HAP-1 (cell line): ENCODE measurements at places on chromosomes 13 and 19.

DNA sequence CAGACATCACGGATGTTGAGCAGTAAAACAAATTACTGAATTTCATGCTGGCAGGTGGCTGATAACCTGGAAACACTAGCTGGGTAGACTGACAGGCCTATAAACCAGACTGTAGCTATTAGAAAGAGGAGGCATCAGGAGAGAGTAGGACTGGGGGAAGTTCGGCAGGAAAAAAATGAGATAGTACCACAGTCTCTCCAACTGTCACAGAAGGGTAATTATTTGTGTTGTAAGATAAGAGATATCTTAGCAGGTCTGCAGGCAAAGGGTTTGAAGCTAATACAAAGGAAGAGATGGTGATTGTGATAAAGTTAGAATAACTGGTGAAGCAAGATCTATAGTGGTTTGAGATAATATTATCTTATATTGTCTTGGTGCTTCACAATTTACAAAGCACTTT, 41.7 kb downstream of the MIPEP start:
- DNase-seq: no peak

DNA sequence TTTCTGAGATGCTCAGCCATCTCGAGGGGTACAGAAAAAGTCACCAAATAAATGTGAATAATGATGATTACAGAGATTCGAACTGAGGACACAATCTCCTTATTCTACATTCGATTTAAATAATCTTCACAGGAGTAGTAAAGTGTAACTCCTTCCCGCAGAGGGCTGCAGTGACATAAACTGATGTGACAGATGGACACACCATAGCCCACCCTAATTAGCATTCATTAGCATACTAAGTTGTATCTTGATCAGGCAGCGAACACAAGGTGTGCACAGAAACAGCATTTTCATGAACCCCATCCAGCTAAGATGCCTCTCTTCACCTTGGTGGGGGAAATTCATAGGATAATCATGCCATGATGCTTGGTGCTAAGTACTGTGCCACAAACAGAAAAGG, 83.0 kb downstream of the TNFSF11 start:
- no peak for DNase-seq

GRCh38 chr19:5032101-5032967, 63.4 kb downstream of the KDM4B start:
- DNase-seq: no peak

GRCh38 chr13:33869005-33869404, 51.1 kb downstream of the RFC3 start:
- no peak for DNase-seq

DNA sequence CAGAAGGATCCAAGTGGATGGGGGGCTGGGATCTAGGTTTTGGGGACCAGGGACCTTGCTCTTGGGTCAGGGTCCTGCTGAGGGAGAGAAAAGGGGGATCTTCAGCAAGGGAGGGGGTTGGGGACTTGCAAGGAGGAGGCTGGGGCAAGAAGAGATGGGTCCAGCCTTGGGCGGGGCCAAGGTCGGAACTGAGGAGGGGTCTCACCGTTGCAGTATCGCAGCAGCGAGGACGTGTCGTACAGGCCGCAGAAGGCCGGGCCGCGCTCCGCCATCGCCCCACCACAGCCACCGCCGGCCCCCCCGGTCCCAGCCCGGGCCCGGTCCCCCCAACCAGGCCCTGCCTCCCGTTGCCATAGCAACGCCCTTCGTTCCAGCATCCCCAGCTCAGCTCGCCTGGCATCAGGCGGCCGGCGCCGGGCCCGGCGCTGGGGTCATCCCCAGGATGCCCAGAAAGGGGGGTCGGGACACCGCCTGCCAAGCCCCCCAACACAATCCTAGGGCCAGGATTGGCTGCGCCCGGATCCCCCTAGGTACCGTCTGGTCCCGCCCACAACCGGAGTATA, 6.0 kb upstream of the EML2 start:
- DNase-seq: no peak

- DNase-seq: peak; percentile 20
These were observed 1.0 kb downstream of the SMIM24 start for GRCh38 chr19:3479177-3479833.

- no peak for DNase-seq
These were observed 110.3 kb upstream of the VSTM2B start for GRCh38 chr19:29415507-29415906.

GRCh38 chr13:41312176-41312500, 1.1 kb downstream of the NAA16 start:
- DNase-seq: peak; percentile 64

GRCh38 chr13:112434032-112434431, 57.9 kb downstream of the SPACA7 start:
- DNase-seq: no peak

DNA sequence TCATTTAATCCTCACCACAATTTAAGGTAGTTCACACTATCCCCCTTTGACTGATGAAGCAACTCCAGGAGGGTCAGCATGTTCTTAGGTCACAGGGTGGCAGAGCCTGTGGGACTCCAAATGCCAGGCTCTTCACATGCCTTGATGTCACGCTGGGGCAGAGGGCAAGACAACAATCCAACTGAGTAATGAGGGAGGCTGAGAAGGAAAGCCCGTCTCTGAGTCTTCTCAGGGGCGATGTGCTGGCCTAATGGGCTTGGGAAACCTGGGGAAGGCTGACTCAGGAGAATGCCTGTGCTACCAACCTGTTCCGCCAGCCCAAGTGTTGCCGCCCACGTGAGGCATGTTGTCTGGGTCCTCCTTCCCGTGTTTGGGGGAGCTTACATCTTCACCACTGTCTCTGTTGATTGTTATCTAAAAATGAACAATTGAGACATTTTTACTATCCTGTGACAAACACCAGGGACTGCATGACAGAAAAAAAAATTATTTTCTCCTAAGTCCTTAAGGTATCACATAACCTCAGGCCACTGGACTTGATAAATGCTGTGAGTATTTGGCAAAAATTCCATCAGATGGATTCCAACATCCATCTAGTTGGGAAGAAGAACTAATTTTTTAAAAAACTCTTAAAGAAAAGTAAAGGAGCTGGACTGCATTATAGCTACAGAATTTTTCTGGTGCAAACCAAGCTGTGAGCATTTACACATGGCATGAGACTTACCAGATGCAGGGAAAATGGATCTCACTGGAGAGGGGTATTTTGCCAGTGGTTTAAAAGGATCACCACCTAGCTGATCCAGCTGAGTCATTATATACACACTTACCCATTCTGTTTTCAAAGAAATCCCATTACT, 157.5 kb downstream of the RGCC start:
- no peak for DNase-seq

GRCh38 chr13:36880961-36881360, 39.1 kb downstream of the SMAD9 start:
- DNase-seq: no peak

GRCh38 chr19:44723952-44724319, 24.6 kb upstream of the BCL3 start:
- DNase-seq: peak; percentile 61

DNA sequence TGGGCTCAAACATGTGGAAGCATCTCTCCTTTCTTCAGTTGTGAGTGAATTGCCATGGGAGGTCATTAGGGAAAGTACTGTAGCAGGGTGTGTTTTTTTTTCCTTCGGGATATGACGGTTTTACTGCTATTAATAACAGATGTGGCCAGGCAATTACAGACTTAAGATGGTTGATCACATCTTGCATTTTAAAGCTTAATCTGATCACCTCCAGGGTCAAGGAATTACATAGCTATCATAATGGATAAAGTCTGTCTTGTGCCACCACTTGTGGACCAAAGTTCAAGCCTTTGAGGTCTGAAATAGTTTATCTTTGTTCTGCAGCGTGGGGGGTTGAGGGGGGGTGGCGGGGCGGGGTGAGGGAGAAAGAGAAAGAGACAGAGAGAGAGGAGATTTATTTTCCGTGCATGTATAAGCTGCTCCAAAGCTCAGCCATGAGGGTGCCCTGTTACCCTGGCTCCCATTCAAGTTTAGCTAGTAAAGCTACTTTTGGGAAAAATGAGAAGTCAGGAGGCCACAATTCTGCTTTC, 5.5 kb upstream of the SERP2 start:
- peak; percentile 44 for DNase-seq

- DNase-seq: no peak
These were observed 233.1 kb downstream of the LACC1 start for GRCh38 chr13:44112700-44113329.

- no peak for DNase-seq
These were observed 67.6 kb upstream of the ZNF536 start for GRCh38 chr19:30304540-30304939.

DNA sequence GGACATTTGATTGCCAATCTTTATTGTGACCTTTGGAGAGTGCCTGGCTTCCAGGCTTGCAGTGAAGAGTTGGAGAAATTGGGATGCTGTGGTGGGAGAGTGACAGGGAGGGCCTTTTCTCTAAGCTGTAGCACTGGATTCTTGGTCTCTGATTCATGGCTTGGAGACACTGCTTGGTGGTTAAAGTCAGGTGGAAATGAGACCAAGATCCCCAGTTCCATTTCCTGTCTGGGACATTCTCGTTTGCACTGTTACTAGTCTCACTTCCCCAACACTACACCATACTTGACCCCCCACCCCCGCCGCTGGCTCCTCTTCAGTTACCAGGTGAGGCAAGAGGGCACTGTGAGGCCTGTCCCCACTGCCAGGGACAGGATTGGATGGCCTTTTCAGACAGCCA, 2.9 kb downstream of the SUPT5H start:
- DNase-seq: no peak

GRCh38 chr19:52901842-52902241, 4.4 kb upstream of the ZNF320 start:
- no peak for DNase-seq

GRCh38 chr13:84466461-84466860, 584.2 kb upstream of the SLITRK1 start:
- DNase-seq: no peak

GRCh38 chr13:113528101-113528812, 37.7 kb upstream of the DCUN1D2 start:
- no peak for DNase-seq

DNA sequence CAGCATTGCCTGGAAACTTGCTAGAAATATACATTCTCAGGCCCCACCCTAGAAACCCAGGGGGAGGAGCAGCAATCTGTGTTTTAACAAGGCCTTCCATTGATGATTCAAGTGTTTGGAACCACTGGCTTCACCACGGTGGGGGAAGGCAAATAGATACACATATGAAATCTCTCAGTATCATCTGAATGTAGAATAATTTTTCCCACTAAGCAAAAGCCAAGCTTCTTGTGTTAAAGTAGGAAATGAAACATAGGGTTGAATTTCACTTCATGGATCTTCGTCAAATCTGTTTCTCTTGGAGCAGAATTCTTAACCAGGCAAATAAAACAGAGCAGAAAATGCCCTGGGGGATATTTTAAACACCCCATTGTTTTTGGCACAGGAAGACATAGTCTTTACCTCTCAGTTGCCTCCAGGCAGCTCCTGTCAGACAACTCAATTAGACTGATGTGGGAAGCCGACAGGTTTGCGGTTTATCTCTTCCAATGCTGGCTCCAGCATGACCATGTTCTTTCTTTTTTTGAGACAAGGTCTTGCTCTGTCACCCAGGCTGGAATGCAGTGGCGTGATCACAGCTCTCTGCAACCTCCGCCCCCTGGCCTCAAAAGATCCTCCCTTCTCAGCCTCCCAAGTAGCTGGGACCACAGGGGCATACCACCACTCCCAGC, 213.0 kb downstream of the FOXO1 start:
- no peak for DNase-seq

DNA sequence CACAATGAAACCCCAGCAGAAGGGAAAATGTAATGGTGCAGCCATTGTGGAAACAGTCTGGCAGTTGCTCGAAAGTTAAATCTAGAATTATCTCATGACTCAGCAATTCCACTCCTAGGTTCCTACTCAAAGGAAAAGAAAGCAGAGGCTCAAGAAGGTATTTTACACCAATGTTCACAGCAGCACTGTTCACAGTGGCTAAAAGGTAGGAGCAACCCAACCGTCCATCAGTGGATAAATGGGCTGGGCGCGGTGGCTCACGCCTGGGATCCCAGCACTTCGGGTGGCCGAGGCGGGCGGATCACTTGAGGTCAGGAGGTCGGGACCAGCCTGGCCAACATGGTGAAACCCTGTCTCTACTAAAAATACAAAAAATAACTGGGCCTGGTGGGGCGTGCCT, 25.9 kb downstream of the ZFR2 start:
- DNase-seq: no peak

DNA sequence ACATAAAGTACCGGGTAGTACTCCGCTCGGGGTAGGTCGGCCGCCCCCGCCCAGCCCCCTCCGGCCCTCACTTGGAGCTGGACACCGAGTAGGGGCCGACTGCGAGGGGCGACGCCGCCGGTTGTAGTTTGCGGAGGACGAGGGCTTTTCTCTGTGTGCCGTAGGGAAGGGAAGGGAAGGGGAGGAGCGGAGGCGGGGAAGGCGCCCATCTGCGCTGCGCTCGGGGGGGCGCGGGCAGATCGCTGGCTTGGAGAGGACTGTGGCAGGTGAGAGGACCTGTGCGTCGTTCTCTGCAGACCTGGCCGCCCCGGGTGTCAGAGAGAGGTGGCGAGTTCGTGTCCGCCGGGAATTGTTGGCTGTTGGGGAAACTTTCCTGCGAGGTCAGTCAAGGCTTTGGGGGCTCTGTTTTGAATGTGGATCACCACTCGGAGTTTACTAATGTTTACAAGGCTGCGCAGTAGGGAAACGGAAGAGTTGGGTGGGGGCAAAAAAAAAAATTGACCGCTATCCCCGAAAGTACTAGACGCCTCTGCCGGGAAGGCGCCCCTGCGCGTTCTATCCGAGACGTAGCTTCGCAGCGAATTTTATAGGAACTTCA, 1.4 kb downstream of the ING1 start:
- no peak for DNase-seq

DNA sequence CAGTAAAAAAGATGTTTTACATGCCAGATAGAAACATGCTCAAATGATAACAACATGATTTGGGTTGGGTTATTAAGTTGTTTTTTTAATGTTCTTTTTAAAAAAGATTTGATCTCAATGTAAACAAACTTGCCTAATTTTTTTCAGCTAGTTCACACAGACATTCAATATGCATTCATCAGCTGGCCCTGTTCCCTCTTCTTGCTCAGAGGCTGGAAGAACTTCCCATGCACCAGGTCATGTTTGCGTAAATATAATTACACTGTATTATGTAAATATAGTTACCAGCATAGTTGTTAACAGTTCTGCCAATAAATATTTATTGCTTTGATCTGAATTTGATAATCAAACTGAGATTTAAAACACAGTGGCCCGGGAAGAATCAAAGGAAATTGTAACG, 70.6 kb downstream of the ATP11A start:
- DNase-seq: no peak

- DNase-seq: no peak
These were observed 130.3 kb downstream of the USP12 start for GRCh38 chr13:27041341-27041740.

DNA sequence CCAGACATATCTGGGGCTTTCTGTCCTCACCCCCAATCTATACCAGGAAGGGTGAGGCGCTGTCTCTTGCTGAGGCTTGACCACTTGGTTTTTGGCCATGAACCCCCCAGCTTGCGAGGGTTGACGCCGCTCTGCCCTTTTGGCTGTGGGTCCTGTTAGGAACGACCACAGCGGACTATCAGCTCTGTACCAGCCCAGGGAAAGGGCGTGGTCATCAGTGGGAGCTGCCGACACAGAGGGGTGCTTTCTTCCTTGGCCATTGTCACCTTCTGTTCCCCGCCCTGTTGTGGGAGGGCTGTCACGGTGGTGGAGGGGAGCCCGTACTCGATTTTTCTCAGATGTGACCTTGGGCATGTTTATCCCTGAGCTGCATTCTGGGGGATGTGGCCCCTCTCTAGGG, 5.7 kb downstream of the DCAF15 start:
- DNase-seq: no peak
